Fibroblast of pulmonary artery (primary cell): ENCODE measurements at places on chromosomes 1 and 21.

- no peak for DNase-seq
Measured at GRCh38 chr1:59427155-59427554, 130.3 kb downstream of the FGGY start.

GRCh38 chr1:211236633-211237320 lies 22.4 kb upstream of the RCOR3 start:
- peak; percentile 31 for DNase-seq

- DNase-seq = peak; percentile 32
Measured at GRCh38 chr1:207302618-207303393, 18.7 kb upstream of the CD55 start.

DNA sequence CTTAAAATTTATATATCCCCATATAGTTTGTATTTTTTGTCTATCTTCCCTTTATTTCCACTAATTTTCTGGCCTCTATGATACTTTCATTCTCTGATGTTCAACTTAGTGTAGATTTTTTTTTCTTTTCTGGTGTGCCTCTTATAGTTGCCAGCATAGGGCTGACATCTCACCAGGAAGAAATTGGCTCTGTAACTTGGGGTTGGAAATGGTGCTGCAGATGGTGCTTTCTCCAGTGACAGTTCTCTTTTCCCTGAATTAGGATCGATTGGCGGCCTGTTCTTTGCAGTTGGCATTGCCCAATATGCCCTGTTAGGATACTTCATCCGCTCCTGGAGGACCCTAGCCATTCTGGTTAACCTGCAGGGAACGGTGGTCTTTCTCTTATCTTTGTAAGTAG lies 50.3 kb downstream of the SLC22A15 start:
- DNase-seq = no peak

GRCh38 chr1:27070390-27071048 lies 57.9 kb upstream of the TENT5B start:
- no peak for DNase-seq

- no peak for DNase-seq
Measured at GRCh38 chr21:18477043-18477442, 73.5 kb upstream of the TMPRSS15 start.

DNA sequence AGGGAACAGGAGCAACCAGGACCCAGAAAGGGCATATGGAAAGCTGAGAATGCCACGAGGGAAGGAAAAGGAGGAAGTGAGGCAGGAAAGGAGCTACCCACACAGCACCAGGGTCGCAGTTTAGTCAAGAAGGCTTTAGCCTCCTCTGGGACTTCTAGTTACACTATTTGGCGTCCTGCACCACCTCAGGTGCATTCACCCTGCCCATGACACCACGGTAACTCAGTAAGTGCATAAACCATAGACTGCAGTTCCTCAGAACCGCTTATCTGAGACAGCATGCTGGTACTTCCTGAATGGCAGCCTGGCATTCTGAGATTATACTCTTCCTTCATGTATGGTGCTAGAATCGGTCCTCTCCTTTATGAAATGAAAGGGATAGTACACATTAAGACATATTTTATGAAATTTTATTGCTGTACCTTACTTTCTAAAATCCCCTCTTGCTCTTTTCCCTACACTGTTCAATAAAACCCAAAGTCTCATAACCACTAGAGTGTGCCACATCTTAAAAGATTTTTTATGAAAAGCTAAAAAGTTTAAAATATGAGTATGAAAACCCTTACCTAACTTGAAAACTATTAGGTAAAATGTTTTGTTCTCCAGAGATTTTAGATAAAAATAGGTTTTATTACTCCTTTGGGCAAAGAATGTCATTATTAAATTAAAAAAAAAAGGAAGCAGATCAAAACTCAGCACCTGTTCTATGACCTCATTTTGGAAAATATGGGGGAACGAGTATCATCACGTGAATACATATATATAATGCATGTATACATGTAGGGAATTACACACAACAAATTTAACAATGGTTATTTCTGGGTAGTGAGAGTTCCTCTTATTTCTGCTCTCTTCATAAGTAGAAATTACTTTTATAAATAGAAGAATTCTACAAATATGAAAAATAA lies 67.3 kb downstream of the VAV3 start:
- DNase-seq = no peak
